ENCODE measurements at places on chromosomes 1 and 21.

DNA sequence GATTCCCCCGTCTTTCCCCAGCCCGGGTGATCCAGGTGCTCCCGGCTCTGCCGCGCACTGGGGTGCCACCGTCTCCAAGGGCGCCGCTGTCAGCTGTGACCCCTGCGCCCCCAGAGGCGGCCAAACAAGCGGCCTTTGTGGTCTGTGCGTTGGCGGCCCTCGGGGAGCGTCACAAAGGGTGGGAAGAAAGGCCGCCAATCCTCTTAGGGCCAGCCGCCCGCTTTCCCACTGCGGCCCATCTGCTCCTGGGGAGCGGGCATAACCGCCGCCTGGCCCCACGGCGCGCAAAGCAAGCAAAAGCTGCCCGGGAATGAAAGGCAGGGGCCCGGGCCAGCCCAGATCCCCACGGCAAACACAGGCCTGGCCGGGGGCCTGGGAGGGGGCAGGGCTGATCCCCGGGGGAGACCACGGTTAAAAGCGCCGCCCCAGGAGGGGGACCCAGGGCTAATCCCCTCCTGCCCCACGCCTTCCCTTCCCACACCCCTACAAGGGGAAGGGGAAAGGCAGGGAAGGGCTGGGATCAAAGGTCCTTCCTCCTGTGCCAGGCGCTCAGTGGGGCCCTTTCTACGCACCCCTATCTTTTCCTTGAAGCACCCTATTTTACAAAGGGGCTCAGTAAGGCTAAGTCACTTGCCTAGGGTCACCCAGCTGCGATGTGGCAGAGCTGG, 24.0 kb downstream of the C1QB start:
- DNase-seq = no peak

DNA sequence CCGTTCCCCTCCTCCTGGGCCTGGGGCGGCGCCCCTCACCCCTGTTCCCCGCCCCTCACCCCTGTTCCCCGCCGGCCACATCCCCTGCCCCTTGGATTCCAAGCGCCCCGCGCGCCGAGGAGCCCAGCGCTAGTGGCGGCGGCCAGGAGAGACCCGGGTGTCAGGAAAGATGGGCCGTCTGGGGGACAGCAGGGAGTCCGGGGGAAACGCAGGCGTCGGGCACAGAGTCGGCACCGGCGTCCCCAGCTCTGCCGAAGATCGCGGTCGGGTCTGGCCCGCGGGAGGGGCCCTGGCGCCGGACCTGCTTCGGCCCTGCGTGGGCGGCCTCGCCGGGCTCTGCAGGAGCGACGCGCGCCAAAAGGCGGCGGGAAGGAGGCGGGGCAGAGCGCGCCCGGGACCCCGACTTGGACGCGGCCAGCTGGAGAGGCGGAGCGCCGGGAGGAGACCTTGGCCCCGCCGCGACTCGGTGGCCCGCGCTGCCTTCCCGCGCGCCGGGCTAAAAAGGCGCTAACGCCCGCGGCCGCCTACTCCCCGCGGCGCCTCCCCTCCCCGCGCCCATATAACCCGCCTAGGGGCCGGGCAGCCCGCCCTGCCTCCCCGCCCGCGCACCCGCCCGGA, at the start of gene TP73:
Gene TP73, plus strand, starts transcription at position 587 of the 618 bp plus-strand sequence. CDS start 29,850 bp downstream, outside the sequence.
- DNase-seq = no peak

DNA sequence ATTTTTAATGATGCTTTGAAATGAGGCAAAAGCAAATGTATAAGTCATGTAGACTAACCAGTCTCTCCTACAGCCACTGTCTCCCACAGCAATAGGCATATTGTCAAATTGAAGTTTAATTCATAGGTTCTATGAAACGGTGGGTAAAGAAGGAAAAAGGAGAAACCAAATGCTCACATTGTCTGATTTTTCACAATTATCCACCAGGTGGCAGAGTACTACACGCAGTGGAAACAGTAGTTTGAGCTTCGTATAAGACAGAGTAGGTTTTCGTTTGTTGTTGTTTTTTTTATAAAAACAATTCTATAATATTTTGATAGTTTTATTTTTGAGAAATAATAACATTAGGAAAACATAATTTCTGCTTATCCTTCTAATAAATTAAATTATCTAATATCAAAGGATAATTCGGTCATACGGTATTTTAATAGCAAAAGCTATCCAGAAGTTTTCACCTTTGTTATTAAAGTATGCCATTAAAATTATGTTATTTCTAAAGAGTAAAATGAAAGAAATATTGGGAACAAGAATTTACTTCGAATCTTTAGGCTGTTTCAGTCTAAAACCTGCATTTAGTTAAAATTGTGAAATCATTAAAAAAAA, 39.1 kb downstream of the TYW3 start:
- DNase-seq = peak; percentile 22

- no peak for DNase-seq
Measured at GRCh38 chr21:32096411-32096810, 182.4 kb downstream of the MIS18A start.

Measured in CD4-positive, alpha-beta T cell treated with Interleukin-15 for 4 hours (primary cell).